ENCODE measurements at places on chromosomes 4 and X.

DNA sequence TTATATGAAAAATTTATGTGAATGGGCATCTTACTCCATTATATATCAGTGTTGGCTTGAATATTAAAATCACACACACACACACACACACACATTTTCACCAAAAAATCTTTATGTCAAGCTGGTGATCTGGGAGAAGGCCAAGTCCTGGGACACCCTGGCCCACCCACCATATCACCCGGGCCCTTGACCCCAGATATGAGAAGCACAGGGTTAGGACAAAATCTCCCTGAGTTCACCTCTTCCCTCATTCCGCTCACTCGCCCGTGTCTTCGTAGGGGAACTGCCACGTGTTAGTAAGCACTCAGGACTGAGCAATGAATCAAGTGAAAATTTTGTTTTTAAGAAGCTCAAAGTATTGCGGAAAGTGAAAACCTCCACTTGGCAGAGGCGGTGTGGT, 103.8 kb upstream of the PSAPL1 start:
- DNase-seq: no peak

DNA sequence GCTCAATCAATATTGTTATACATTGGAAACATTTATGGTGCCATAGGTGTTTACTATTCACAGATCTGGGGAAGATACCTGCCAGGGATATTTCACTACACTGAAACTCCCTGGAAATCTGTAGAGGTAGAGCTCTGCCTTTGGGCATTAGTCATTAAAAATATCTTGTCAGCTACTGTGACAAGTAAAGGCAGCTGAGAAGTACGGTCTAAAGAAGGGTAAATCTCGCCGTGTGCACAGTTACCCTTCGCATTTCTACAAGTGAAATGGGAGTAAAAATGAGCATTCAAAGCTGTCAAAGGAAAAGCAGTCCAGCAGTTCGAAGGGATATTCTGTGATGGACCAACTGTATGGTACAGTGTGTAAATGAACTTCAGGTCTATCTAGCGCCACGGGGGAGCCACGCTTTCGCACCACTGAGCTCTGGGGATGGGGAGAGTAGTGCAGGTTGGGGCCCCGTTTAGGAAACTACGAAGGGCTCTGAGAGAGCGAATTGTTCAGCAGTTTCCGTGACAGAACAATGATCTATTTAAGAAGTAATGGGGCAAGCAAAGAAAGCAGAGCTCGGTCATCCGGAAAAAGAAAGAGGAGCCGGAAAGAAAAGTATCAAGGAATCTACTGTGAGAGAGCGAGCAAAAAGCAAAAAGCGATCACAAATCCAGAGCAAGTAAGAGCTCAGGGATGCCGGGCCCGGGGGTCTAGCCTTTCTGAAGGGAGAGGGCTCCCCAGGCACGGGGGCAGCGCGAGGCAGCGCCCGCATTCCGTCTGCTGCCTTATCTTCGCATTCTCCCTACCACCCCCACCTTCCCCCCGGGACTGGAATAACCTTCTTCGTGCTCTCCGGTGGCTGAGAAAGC, 646 bp downstream of the TIGD4 start:
- DNase-seq: no peak

DNA sequence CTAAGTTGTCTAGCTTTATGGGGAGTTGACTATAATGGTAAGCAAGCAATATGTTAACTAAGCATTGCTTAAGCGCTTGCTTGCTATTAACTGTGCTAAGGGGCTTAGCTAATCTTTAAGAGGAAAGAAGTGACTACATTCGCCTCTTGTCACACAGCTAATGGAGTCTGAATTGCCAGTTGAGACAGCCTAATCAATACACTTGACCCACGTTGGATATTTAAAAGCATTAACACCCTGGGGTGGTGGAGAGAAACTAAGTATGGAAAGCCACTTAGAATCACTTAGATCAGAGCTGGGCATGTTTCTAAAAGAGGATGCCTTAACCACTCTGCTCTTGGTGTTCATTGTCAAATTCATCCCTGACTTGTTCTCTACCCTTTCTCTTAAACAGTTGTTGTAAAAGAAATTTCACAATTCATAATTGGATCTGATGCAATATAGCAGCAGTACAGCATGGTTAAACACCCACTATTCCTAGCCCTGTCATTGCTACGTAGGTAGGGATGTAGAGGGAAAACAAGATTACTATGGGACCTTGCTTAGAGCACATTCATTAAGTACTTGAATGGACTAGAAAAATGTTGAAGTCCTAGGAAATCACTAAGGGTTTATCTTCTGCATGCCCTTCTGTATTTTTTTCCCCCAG, 3.5 kb downstream of the ZAR1 start:
- no peak for DNase-seq

DNA sequence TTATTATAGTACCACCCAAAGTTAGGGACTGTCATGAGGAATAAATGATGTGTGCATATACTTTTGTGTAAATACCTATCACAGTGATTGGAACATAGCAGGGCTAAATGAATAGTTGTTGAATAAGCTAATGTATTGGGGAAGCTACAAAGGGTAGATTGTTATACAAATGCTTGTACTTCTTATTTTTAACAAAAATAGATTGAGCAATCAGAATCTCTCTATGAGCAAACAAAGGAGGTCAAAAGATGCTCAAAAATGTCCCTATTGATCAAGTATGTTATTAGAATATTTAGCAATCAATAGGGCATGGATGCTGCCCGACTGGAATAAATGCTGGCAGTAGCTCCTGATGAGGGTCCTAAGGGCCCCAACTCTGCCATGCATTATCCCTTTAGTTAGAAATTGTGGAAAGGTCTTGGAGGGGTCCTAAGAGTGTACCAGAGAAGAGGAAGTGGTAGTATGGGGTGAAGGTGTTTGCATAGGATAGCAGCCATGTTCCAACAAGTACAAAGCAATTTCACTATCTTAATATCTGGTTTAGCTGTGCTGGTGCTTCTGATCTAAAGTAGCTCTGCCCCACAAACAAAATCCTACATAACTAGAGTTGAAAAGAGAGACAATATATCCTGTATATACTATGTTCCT, 33.1 kb upstream of the TAPT1 start:
- no peak for DNase-seq

GRCh38 chr4:102641793-102642192, 119.0 kb downstream of the MANBA start:
- no peak for DNase-seq
